Kidney tubule cell (primary cell): ENCODE measurements at places on chromosomes 6 and 20.
A peak's percentile ranks its signal among the peaks of the same experiment; 100 is the strongest.

- no peak for DNase-seq
Measured at GRCh38 chr20:46917155-46917554, 22.5 kb downstream of the EYA2 start.

DNA sequence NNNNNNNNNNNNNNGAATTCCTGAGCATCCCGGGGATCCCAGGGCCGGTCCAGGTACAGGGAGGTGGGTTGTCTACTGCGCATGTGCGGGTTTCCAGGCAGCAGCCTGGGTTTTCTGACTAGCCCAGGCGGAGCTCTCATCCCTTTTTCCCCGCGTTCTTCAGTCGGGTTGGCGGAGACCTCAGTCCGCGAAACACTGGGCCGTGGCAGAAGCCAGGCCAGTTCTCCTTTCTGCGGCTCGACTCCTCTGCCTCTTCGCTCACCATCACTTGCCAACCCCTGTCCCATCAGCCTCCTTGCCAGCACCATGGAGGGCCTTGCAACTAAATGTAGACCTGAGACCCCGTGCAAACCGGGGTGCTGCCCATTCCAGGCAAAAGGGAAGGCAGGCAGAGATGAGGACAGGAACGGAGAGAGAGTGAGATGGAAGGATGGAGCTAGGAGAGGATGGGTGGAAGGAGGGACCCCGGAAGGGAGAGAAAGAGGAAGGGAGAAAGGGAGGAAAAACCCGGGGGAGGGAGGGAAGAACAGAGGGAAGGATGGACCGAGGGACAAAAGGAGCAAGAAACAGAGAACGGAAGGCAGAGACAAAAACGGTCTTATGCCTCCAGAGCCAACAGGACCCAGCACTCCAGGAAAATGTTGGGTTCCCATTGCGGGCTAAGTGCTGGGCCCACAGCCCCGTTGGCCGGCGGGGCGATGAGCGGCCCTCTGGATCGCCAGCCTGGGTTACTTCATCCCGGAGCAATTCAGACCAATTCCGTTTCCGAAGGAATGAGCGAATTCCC, 445.4 kb upstream of the DEFB115 start:
- DNase-seq = no peak

DNA sequence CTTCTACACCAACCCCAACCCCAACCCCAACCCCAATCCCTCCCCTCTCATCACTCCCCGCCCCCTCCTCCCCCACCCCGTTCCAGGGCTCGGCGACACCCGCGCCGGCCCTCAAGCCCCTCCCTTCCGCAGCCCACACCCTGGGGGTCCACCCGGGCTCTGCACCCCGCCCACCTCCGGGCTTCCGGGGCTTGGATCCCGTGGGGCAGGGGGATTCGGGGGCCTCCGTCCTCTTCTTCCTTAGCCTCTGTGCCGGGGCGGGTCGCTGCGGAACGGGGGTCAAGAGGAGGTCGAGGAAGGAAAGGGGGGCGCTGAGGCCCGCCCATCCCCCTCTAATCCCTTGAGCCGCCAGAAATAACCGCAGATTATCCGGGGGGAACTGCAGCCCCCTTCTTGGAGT, 690 bp downstream of the TULP1 start:
- no peak for DNase-seq

DNA sequence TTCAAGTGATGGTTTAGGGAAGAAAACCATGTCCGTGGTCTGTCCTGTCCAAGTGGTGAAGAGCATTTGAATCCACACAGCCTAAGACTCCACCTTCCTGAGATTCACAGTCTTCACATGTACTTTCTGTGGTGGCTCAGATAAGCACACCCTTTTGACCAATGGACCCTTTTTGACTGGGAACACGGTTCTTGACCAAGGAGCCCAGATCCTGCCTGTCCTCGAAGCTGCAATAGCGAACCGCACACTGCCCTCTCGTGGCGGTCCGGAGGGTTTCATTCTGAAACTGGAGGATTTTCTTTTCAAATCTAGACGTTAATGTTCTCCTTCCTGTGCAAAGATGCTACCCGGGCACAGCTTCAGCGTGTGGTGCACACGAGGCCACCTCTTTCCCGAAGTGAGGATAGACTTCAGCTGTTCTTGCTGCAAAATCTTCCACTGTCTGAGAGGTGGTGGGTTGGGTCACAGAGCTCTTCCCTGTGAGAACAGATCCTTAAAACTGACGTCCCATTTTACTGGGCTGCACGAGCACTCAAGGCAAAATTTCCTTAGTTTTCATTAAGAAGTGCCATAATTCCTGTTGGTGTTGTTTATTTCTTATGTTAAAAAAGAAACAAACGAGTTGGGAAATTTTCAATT, 90.5 kb downstream of the SYNJ2 start:
- peak; percentile 70 for DNase-seq

DNA sequence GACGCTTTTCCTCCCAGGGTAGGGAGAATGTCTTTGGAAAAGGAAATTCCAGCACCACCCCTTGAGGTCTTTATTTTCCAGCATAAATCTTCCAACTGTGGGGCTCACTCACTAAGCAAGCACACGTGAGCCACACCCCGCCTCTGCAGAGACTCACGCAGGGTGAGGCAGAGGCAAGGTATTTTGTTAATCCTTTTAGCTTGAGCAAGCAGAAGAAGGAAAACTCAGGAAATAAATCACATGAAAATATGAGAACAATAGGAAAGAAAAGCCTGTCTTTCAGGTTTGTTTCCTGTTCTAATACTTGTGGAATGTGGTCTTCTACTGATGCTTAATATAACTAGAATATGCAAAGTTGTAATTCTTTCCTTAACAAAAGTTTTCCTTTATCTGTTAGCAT, 4.1 kb upstream of the PHACTR2 start:
- DNase-seq = peak; percentile 94

GRCh38 chr6:48670546-48670945, 559.5 kb upstream of the PTCHD4 start:
- peak; percentile 33 for DNase-seq

GRCh38 chr6:109834595-109835437, 143.3 kb upstream of the GPR6 start:
- no peak for DNase-seq
